ENCODE measurements at places on chromosomes 1 and 21.

GRCh38 chr1:72431810-72432209 is 149.5 kb upstream of the NEGR1 start:
- no peak for DNase-seq

DNA sequence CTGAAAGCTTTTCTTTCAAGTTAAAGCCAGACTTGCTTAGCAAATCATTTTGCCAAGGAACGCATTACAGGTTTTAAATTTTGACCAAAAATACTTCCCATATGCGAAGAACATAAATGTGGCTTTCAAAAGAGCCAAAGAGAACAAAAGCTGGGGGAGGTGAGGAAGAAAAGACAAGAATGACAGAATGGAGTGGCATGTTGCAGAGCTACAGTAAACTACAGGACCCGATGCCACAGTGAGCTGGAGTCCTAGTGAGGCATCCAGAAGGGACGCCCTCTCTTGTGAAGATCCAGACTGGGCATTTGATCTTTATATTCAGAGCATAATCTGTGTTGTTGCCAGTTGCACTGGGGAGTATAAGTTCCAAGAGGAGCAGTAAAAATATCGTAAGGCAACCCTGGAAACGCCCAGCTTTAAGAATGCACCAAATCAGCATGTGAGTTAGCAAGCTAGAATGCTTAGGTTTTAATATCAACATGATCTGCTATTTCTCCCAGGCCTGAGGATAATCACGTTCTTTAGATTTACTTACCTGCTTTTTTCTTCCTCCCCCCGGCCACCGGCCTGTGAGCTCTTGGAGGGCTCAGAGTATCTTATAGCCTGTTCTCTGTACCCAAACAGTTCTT is 48.4 kb upstream of the HOOK1 start:
- no peak for DNase-seq

DNA sequence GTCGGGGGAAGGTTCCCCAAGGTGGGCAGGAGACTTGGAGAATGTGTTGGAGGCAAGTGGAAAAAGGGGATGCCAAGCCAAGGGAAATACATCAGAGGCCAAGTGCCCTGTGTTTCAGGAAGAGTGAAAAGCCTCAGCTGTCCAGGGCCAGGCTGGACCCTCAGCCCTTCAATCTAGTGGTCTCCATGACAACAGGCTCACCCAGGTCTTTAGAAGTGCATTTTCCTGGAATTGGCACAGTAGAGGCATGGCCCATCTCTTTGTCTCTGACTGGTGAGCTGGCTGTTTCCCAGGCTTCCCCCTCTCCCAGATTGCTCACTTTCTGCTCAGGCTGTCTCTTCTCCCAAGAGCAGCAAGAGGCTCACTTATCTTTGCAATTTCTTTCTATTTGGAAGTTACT is 10.4 kb upstream of the RHBG start:
- DNase-seq, result no peak

GRCh38 chr1:53951697-53952096 is 5.5 kb downstream of the LRRC42 start:
- no peak for DNase-seq
